ENCODE measurements at places on chromosomes 16 and 17.

DNA sequence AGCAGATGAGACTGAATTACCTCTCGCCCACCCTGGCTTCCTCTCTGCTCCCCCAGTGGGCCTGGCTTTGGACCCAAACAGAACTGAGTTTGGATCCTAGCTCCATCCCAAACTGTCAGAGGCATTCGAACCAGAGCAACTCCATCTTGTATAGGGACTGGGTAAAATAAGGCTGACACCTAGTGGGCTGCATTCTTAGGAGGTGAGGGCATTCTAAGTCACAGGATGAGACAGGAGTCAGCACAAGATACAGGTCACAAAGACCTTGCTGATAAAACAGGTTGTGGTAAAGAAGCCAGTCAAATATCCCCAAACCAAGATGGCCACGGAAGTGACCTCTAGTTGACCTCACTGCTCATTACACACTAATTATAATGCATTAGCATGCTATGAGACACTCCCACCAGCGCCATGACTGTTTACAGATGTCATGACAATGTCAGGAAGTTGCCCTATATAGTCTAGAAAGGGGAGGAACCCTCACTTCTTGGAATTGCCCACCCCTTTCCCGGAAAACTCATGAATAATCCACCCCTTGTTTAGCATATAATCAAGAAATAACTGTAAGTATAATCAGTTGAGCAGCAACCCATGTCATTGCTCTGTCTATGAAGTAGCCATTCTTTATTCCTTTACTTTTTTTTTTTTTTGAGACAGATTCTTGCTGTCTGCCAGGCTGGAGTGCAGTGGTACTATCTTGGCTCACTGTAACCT lies 44.4 kb downstream of the LYRM1 start:
- no peak for DNase-seq

GRCh38 chr17:80264205-80265075 lies 3.8 kb downstream of the RNF213 start:
- DNase-seq, result no peak

DNA sequence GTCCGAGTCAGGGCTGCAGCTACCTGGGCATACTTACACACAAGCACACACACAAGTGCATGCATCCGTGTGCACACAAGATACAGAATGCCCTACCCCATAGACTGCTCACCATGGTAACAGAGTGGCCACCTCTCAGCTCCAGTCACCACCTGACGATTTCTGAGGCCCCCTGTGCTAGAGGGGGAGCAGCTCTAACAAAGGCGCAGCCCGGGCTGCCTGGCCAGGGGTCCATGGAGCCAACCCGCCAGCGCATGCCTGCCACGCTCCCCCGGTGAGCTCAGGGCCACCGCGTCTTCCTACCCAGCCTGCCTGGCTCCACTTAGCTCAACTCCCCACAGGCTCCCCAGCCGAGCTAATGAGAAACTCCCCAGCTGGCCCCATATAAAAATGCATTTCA lies 75.5 kb downstream of the ZNF423 start:
- DNase-seq, result no peak

GRCh38 chr16:30087181-30087898 lies 4.4 kb downstream of the TBX6 start:
- no peak for DNase-seq

DNA sequence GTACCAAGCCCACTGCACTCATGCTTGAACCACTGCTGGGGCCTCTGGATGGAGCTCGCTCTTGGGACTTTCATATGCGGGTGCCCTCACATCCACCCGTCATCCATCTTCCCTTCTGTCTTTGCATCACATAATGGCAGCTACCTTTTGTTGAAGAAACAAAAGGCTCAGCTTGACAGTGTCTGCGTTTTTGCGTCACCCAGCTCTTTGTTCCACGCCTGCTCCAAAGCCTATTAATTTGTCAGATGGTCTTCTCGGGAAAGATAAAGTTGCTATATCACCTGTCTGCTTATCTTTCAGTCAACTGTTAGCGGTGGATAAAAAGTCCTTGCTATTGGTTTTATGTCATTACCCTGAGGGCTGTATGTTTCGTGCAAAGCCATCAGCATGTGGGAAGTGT lies 18.1 kb upstream of the BCO1 start:
- DNase-seq, result no peak

GRCh38 chr16:81632392-81633146 lies 146.5 kb upstream of the PLCG2 start:
- DNase-seq, result no peak

GRCh38 chr16:57470711-57471110 lies 8.2 kb downstream of the POLR2C start:
- no peak for DNase-seq

GRCh38 chr16:56241596-56241995 lies 50.3 kb downstream of the GNAO1 start:
- DNase-seq, result no peak

DNA sequence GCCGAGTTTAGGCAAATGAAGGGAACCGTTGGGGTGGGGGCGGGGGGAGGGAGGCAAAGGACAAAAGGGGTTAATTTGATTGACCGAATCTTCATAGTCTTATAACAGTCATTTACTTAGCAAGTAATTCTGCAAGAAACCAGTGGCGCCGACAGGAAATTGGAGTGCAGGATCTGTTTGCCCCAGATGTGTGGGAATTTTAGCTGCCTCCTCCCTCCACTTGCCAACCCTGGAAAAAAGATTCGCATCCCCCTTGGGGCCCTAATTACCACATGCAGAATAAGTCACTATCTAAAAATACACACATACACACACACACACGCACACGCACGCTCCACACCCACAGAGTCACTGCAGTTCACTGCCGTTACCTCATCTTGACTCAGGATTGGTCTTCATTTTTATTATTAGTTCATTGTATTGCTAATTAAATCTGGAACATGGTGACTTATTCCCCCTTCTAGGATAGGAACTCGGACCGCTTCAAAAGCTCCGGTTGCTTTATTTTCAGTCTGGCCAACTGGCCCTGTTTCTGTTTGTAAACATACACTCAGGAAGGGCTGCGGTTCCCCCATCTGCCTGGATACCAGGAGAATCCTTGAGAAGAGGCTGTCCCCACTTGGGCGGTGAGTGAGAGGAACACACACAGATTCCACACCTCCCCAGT lies 241.6 kb upstream of the SALL1 start:
- DNase-seq, result peak; percentile 6

GRCh38 chr17:39051001-39051585 lies 83.9 kb upstream of the FBXO47 start:
- DNase-seq, result no peak

DNA sequence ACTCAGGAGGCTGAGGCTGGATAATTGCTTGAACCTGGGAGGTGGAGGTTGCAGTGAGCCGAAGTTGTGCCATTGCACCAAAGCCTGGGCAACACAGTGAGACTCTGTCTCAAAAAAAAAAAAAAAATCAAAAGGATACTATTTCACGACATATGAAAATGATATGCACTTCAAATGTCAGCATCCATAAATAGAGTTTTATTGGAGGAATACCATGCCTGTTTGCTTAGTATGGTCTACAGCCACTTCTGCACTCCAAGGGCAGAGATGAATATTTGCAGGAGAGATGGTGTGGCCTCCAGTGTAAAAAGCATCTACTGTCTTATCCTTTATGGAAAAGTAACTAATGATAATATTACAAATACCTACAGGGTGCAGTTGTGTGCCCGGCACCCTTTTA lies 27.2 kb downstream of the ABCC6 start:
- DNase-seq, result no peak

- DNase-seq, result no peak
Measured at GRCh38 chr17:74953134-74953687, 17.5 kb downstream of the OTOP3 start.

- DNase-seq, result no peak
Measured at GRCh38 chr17:16986391-16986790, 14.5 kb upstream of the TNFRSF13B start.

GRCh38 chr17:77608431-77608830 lies 350.1 kb upstream of the TNRC6C start:
- no peak for DNase-seq

- DNase-seq, result no peak
Measured at GRCh38 chr16:57534337-57534880, 2.0 kb downstream of the CCDC102A start.

DNA sequence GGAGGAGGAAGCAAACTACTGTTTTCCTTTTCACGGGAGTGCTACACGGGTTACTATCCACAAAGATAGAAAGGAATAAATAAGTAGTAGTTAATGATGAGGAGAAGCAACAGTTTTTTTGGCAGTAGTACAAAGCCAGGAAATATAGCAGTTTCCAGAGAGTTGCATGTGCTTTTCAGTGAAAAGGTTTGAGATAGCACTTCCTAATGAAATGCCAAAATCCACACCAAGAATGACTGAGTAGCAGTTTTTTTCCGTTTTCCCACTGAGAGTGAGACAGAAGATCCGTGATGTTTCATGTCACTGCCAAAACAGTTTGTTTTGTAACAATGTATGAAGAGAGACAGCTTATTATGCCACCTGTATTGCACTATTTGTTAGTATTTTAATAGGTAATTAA lies 129.1 kb downstream of the STX8 start:
- no peak for DNase-seq

DNA sequence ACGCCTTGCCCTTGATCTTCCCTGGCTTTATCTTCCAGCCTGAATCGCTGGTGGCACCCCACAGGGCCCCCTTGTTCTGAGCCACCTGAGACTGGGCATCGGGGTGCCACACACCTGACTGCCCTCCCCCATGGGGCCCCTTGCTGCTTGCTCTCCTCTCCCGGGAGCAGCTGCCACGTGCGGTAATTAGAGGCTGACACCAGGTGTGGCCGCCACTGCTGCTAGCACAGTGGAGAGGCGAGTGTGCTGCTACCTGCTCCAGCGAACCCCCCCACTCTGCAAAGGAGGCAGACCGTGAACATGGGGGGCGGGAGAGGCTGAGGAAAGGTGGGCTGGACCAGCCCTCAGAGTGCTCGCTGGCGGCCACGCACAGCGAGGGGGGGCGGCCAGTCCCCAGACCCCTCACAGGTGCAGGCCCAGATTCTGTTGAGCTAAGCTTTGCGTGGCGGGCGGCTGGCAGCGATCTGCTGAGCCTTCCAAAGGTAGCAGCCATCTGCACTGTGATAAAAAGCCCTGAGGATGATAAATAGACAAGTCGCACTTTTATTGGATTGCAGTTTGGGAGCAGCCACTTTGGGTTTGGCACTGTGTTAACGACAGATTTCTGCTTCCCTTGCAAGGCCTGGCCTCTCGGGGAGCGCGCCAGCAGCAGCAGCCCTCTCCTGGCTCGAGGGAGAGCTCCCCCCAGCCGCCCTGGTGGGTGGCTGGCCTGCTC lies 167.9 kb upstream of the GSE1 start:
- DNase-seq, result no peak

GRCh38 chr16:71738855-71739254 lies 14.4 kb upstream of the PHLPP2 start:
- DNase-seq, result no peak

DNA sequence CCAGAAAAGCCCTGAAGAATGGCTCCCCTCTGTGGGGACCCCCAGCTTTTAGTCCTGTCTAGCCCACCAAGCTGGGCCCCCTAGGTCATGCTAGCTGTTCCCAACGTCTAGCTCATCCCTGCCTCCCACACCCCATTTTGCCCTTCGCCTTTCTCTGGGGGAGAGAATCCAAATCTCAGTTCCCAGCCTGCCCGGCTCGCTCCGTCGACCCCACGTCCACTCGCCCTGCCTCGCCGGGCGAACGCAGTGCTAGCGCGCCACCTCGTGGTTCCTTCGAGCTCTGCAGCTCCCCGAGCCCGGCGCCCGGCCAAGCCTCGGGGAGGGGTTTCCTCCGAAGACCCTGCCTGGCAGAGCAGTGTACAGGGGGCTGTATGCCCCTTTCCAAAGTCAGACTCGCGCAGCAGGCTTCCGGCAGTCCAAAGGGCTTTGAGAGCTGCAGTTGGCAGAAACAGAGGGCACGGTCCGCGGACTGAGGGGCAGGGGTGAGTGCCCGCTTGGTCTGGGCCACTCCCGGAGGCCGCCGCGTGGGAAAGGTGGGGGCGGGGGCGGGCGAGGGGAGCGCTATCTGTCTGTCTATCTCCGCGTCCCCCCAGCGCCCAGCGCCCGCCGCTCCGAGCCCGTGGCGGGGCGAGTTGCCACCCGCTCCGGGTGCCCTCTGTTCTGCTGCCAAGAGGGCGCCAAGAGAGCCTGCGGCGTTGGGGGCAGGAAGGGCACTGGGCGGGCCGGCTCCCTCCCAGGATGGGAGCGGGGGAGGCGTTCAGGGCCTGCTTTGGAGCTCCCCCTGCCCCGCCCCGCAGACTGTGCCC lies 1.7 kb upstream of the DLX3 start:
- DNase-seq, result no peak

DNA sequence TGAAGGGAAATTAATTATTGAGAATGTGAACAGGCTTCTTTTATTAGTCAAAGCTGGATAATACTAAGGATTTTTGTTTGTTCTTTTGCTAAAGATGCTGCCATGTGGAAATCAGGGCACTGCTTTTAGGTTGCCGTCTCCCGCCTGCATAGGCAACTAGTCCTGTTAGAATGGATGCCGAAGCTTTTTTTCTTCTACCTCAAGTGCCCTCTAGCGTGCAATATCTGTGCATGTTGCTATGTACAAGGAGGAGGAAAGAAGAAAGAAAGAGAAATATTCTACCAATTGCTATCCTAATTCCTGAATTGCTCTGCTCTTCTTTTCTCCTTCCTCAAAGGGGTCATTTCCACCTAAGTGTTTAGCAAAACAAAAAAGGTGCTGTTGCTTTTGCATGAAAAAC lies 5.2 kb upstream of the CDH8 start:
- peak; percentile 13 for DNase-seq

DNA sequence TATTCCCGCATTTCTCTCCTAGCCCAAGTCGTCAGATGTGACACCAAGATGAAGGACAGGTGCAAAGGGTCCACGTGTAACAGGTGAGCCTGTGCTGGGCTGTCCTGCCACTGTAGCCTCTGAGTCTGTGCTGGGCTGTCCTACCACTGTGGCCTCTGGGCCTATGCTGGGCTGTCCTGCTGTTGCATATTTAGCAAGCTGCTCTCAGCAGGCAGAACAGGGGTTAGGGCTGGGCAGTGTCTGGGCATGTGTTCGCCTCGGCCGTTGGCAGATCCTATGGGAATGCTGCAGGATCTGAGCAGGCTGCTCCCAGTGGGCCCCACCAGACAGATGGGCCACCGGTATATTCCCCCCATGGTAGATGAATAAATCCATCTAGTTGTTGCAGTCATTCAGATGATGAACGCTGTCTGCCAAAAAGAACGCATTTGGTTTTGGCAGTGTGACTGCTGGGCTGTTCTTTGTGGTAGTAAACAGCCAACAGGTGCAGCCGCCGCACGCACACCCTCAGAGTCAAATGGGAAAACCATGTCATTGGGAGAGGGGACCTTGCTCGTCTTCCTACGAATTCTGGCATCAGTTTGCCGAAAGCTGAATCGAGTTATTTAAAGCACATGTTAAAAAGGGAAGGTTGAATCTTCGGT lies 49.2 kb downstream of the CRISPLD2 start:
- no peak for DNase-seq

- DNase-seq, result no peak
Measured at GRCh38 chr17:68559316-68559715, 41.9 kb downstream of the FAM20A start.

- DNase-seq, result no peak
Measured at GRCh38 chr16:12324152-12324551, 347.6 kb downstream of the SNX29 start.

DNA sequence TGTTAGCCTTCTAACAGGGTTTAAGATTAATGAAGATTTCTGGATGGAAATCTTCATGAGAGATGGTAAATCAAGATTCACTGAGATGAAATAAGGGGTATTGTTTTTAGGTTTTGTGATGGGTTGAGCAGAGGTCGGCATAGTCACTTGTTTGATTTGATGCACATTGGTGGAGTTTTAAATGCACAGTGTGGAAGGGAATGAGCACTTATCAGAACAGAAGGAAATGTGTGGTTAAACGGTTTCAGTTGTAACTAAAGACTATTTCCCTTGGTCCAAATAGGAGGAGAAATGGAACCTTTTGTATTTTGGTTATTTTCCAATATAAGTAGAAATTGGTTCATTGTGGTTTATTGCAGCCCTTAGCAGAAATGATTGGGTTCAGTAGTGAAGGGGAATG lies 34.1 kb downstream of the CBFB start:
- no peak for DNase-seq

Data from caudate nucleus (tissue), 63 donors.